Cortex of kidney (tissue), 1 donor: ENCODE measurements at places on chromosomes 4 and X.

DNA sequence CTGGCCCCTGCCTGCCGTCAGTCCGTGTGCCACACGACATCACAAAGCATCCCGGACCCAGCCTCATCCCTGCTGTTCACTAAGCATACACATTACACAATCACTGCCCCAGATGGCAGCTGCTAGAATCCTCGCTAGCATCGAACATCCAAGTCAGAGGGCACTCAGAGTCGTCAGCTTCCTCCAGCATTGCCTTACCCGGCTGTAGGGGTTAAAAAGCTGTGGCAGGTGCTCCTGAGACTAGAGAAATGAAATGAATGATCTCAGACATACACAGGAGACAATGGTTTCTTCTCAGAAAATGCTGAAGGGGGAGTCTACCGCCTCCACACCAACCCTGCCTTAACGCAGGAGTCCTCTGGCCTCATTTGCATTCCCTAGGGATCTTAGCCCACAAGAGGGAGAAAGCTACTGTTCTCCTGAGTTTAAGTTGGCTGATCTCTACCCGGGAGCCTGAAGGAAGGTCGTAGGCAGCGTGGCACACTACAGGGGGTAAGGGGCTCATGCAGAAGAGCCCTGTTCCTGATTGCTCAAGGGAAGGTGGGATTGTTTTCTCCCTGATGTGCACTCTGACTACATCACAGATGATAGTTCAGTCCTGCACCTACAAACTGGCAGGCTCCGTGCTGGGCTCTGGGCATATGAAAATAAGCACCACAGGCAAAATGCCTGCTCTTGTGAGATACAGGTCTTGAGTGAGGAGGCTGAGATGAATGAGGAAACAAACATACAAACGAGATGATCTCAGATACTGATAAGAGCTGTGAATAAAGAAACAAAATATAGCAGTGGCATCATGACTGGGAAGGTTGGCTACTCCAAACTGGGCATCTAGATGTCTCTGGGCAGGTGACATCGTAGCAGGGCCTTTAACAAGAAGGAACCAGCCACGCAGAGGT lies 2.6 kb upstream of the KIAA0232 start:
- DNase-seq = no peak

DNA sequence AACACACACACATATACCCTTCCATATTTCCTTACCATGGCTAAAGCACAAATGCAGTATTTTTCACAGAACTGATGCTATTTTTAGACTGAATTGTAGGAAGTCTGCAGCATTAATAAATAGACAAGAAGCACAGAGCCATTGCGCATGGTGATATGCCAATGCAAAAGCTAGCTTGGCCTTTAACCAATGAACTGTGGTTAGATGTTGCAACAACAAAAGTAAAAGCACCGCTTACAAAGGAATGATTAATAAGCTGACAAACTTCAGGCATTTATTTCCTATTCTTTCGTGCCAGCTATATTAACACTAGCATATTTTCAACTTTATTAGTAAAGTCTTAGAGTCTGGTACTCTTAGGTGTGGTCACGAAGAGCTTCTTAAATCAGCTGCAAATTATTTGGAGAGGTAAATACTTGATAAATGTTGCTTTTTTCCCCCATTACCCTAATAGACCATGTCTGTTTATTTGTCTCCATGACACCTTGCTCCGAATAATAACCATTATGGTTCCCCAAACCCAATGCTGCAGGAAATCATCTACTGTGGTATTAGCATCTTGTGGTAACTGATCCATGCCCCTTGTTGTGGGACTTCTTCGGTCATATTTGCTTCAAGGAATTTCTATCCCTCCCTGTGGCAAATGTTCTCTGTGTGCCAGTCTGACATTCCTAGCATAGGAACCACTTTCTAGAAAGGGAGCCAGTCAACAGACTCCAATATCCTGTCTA lies 306.1 kb upstream of the TAPT1 start:
- no peak for DNase-seq

GRCh38 chrX:97057349-97057909 lies 173.7 kb downstream of the RPA4 start:
- no peak for DNase-seq

- DNase-seq = no peak
Observed at GRCh38 chr4:68319040-68319439, 30.9 kb downstream of the YTHDC1 start.

GRCh38 chr4:78599931-78600375 lies 48.4 kb downstream of the ANXA3 start:
- DNase-seq = no peak

DNA sequence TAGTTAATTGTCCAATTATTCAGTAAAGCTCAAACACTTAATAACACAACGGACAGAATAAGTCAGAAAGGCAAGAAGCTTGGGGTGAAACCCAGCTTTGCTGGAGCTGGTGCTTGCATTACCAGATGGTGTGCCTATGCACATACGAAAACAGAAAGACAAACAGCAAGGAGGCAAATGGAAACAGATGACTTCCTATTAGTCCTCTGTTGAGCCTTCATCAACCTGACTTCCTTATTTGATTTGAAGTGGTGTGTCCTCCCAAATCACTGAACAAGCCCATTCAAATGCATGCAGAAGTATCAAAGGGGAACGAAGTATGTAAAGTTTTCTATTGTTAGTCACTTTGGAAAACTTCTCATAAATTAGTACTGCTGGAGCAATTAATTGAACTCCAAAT lies 166.2 kb downstream of the ATP10D start:
- no peak for DNase-seq
